ENCODE measurements at places on chromosomes 3 and 15.

- DNase-seq = no peak
Measured at GRCh38 chr3:46675426-46675825, 18.1 kb downstream of the ALS2CL start.

GRCh38 chr3:139088462-139089324 lies 44.0 kb upstream of the PRR23C start:
- no peak for DNase-seq

DNA sequence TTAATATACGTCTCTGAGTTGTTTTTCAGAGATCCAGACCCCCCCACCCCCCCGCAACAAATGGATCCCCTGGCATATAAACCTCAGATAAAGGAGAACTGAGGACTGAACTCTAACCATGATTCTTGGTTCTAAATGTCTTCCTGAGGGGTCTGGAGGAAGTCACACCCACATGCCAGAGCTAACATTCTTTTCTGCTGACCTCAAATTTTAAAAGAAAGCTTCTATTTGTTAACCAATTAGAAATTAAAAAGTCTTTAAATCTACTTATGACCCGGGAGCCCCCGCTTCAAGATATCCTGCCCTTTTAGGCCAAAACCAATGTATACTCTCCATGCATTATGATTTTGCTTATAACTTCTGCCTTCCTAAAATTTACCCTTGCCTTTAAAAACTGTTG lies 188.3 kb downstream of the ECT2 start:
- DNase-seq = no peak

- DNase-seq = no peak
Measured at GRCh38 chr15:41874736-41875135, 19.1 kb downstream of the SPTBN5 start.

DNA sequence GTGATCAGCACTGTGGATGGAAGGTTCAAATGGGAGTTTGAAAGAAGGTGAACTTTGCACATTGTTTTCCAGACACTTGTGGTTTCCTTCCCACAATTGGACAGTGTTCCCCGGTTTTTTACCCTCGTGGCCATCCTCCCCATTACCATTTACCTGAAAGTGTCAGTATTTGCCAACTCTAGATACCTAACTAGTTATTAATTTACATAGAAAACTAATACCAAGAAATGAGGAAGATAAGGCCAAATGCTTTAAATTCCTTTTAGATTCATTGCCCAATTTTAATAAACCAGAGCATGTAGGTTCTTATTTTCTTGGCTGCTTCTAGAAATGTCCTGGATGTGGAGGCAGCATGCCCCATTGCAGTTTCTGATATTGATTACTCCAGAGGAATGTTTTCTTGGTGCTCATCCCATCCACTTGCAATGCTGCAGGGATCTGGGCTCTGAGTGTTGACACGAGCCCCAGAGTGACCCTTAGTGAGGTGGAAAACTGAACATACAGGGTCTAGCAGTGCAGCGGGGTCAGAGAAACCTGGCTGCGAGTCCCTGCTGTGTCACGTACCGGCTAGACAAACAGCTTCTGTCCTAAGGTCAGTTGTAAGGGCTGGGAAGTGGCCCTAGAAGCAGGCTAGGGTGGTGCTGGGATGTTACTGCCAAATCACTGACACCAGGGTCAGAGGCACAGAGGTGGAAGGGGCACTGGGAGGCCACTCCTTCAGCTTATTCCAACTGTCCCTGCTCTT lies 23.5 kb downstream of the LSM3 start:
- no peak for DNase-seq

GRCh38 chr15:91886878-91887277 lies 33.4 kb downstream of the SLCO3A1 start:
- DNase-seq = no peak

DNA sequence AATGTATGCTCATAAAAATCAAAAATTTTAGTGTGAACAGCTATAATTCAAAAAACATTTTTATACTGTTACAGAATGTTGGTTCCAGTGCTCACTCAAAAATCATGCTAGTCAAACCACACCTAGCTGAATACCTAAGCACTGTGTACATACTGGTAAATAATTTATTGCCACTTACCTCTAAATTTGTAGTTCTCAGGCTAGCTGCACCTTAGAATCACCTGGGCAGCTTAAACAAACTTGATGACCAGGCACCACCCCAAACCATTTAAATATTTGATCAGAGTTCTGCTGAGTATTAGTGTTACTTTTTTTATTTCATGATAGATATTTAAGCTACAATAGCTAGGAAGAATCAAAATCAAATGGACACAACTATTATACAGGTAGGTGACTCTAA lies 32.3 kb upstream of the TMCO5A start:
- DNase-seq = no peak

- no peak for DNase-seq
Measured at GRCh38 chr3:113165841-113166240, 45.5 kb upstream of the BOC start.

GRCh38 chr3:140428380-140428779 lies 249.5 kb upstream of the TRIM42 start:
- no peak for DNase-seq

DNA sequence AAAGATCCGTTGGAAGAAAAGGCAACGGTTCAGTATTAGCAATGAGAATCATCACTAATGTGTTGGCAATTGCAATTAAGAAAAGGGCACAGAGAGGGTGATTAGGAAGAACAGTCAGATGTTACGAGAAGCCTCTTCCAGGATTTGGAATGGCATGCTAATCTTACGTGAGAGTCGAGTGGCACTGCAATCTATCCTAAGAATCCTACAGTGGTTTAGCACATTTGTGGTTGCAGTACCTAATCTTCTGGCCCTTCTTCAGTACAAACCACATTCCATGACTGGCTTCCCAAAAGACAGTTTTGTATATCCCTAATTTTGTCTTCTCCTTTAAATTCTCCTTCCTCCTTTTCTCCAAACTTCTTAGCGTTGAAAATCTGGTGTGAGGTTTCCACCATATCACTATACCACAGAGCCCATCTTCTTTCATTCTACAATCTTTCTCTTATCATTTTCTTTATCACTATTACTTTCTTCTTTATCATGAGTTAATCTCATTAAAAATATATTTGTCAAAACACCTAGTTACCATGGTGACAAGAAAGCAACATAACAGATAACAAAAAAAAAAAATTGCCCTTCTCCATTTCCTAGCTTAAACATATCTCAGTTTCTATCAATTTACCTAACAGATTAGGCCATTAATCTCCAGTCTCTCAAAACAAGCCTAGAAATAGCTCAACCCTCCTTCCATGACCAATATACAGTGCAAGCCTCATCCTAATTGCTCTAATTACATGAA lies 60.1 kb downstream of the IGSF11 start:
- no peak for DNase-seq

GRCh38 chr3:129357616-129358015 lies 70.8 kb downstream of the EFCAB12 start:
- no peak for DNase-seq

DNA sequence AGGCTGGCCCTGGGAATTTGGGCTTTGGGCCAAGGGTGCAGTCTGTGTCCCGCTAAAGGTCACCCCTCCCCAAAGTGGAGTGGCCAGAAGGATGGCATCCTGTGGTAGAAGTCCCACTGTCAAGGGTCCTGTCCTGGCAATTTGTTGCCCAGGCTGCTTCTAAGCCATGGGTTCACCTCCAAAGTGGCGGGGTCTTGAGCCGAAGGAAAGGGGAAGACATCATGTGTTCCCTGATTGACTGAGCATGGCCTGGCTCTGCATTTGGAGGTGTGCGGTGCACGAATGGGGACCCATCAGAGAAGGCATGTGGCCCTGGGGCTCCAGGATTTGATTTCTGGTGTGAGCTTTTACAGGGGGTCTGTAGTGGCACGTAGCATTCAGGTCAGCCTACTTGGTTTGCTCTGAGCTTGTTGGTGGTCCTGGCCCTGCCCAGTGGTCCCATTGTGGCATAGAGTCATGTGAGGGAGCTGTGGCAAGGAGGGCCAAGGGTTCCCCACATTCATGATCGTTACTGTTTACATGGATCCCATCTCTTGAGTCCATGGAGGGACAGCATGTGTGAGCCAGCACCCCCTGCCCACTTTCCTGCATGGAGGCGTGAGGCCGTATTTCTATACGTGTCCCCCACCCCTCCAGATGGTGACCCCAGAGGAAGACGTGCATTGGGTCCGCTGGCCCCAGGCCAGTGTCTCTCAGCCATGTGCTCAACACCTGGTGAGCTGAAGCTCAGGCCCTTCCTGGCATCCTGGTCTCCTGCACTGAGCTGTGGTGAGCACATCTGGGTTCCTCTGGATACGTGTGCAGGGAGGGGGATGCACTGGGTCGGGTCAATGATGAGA lies 225.1 kb downstream of the SNRPN start:
- DNase-seq = no peak

- no peak for DNase-seq
Measured at GRCh38 chr3:171266740-171267073, 193.5 kb downstream of the TNIK start.

- DNase-seq = peak; percentile 8
Measured at GRCh38 chr15:82810890-82811426, 1.5 kb downstream of the WHAMM start.

DNA sequence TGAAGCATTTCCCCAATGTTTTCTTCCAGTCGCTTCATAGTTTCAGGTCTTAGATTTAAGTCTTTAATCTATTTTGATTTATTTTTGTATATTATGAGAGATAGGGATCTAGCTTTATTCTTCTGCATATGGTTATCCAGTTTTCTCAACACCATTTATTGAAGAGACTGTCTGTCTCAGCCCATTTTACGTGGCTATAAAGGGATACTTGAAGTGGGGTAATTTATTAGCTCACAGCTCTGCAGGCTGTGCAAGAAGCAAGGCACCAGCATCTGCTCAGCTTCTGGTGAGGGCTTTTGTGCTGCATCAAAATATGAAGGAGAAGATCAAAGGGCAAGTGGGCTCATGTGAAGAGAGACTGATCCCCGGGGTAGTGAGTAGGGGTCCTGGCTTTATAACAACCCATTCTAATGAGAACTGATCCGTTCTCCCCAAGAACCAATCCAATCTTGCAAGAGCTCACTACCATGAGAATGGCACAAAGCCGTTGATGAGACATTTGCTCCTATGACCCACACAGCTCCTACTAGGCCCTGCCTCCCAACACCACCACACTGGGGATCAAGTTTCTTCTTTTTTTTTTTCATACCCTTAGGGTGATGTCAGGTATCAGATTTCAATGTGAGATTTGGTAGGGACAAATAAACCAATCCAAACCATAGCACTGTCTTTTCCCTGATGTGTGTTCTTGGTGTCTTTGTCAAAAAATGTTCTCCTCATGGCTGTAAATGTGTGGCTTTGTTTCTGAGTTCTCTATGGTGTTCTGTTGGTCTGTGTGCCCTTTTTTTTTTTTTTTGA lies 63.2 kb downstream of the IQGAP1 start:
- no peak for DNase-seq

DNA sequence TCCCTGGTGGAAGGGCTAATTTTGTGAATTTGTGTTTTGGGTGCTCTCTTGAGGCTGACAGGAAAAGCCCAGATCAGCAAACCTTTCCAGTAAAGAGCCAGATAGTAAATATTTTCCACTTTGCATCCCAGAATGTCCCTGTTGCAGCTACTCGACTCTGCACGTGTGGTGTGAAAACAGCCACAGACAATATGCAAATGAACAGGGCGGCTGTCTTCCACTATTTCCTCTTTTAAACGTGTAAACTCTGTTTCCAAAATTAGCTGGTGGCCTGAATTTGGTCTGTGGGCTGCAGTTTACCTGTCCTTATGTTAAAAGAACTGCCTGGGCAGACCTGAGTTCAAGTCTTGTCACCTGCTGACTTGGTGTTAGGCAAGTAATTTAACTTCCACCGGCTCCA lies 202.7 kb downstream of the EDEM1 start:
- DNase-seq = no peak

GRCh38 chr3:57818772-57819171 lies 62.7 kb downstream of the SLMAP start:
- no peak for DNase-seq

DNA sequence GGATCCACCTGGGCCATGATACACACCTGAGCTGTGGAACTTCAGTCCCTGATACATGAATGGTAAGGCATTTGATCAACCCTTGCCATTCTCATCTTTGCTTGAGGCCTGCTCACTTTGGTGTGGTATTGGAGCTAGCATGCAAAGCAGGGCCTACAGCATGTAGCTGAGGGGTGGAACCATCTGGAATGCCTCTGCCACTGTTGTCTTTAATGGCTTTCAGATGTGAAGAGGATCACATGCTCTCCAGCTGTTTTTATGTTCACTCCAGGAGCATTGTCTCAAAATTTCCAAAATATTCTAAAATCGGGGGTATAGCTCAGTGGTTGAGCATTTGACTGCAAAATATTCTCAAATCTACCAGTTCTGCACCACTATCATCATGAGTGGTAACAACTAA lies 64.4 kb upstream of the PHLDB2 start:
- no peak for DNase-seq

DNA sequence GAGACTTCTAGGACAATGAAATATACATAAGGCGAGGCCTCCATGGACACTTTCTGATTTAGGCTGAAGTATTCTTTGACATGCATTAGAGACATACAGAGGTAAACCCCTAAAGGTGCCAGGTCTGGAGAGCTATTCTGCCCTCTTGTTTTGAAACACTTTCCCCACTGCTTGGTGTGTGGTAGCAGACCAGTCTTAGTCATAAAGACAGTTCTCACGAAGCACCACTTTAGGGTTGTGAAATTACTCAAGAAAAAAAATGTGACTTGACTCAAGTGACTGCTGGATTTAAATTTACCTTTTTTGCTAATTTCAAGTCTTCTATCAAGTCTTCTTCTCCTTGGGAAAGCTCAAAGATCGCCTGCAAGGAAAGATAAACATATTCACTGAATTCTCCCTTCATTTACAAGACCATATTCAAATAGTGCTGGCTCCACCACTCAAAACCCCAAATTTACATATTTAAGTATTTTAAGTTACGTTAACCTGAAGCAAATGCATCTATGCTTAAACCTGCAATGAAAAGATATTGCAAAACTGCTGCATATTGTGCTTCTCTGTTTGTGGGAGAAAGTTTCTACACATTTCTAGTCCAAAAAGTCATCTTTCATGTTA lies 48.4 kb downstream of the ARHGEF3 start:
- DNase-seq = no peak

- DNase-seq = no peak
Measured at GRCh38 chr15:68512598-68512997, 66.2 kb upstream of the CORO2B start.

GRCh38 chr3:127195417-127195816 lies 2.5 kb downstream of the PRR23E start:
- no peak for DNase-seq

DNA sequence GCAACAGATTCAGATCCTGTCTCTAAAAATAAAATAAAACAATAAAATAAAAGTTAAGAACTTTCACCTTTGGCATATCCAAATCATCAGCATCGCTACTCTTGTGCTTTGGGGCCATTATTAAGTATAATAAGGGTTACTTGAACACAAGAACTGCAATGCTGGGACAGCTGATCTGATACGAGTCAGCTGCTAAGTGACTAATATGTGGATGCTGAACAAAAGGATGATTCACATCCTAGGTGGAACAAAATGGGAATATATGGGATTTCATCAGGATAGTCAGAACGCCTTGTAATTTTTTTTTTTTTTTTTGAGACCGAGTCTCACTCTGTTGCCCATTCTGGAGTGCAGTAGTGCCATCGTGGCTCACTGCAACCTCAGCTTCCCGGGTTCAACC lies 29.7 kb downstream of the BUB1B start:
- no peak for DNase-seq
